ENCODE measurements at places on chromosomes 1 and 21.

DNA sequence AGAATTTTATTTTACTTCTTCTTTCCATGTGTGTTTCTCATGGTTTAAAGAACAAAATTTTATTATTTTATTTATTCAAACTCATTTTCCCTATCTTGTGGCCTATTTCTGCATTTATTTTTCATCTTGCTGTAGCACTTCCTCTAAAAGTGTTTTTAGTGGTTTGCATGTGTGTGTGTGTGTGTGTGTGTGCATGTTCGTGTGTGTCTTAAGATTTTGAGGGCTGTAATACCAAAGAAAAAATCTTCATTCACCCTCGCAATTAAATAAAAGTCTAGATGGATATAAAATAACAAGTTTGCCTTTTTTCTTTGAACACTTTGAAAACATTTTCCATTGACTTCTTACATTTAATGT, 24.6 kb upstream of the FCRL3 start:
- no peak for DNase-seq

GRCh38 chr1:232252546-232253118, 377.3 kb downstream of the SIPA1L2 start:
- DNase-seq, result no peak

DNA sequence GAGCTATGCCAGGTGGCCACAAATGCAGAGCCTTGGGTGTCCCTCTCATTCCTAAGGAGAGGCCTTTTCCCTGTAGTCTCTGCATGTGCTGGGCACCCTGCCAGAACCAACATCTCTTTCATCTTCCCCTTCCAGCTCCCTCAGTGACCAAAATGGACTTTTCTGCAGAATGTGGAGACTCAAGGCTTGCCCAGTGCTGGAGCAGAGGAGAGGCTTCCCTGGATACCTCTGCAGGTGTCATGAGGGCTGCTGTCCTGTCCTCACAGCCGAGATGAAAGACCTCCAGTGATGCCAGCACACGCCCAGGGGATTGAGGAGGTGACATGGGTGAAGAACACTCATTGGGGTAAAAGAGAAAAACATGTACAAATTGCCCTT, 347.0 kb upstream of the AJAP1 start:
- DNase-seq, result peak; percentile 51

DNA sequence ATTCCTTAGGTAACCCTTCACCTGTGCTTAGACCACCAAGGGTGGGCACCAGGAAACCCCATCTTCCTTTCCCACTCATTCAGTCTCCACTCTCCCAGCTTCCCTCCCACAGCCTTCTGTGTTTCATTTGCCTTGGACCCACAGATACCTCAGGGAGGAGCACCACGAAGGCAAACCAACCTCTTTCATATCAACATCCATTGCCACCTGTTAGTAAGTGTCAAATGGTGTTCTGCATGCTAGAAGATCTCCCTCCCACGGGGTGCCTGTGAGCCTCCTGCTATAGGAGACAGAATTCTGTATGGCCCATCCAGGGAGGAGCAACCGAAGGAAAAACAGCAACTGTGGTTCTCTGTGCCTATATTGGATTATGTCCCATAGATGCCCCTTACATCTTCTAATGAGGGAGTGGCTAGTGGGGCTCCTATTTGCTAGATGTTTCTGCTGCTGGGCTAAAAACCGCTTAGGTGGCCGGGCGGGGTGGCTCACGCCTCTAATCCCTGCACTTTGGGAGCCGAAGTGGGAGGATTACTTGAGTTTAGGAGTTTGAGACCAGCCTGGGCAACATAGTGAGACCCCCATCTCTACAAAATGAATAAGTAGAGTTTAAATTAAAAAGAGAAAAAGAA, 25.6 kb upstream of the SCCPDH start:
- no peak for DNase-seq

Measured in sigmoid colon (tissue), 7 donors.